ENCODE measurements at places on chromosomes 7 and 10.

- DNase-seq, result no peak
Measured at GRCh38 chr7:133919810-133920209, 207.3 kb upstream of the LRGUK start.

DNA sequence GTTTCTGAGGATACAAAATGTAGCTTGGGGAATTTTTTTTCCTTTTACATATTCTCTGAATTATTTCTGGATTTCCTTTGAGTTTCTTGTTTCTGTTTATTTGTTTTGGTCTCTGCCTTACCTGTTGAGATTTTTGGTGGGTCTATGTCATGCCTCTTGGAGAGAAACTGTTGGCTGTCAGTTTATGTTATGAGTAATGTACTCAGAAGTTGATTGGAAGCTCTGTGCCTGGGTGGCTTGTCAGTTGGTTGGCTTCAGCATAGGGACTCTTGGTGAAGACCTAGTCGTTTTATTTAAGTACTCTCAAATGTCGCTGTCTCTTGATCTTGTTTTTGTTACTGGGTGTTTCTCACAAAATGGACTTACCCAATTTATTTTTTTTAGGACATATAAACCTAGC is 132.4 kb downstream of the CDK14 start:
- no peak for DNase-seq

DNA sequence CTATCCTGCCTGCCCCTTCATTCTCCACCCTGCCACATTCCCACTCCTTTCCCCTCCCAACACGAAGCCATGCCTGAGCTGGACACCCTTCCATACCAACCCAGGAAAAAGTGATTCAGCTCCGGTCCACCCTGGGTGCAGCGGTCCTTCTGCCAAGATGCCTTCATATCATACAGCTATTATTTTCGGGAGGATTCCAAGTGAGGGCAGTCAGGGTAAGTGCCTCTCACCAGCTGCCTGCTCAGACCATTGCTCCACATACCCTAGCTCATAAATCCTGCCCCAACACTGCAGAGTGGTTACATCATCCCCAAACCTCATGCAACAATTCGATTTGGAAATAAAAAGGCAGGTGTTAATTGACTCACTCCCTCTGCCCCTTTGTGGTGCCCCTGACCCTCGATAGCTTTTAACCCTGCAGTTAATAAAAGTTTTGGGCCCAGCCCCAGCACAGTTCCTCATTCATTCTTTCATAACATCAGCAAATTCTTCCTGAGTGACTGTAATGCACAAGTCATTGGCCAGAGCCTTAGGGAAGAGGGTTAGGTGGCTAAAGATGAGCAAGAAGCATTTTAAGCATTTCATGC is 42.6 kb downstream of the ZNF503 start:
- no peak for DNase-seq

GRCh38 chr10:103535595-103535994 is 42.1 kb downstream of the NEURL1 start:
- DNase-seq, result no peak

- no peak for DNase-seq
Measured at GRCh38 chr10:44470784-44471183, 85.9 kb upstream of the CXCL12 start.

DNA sequence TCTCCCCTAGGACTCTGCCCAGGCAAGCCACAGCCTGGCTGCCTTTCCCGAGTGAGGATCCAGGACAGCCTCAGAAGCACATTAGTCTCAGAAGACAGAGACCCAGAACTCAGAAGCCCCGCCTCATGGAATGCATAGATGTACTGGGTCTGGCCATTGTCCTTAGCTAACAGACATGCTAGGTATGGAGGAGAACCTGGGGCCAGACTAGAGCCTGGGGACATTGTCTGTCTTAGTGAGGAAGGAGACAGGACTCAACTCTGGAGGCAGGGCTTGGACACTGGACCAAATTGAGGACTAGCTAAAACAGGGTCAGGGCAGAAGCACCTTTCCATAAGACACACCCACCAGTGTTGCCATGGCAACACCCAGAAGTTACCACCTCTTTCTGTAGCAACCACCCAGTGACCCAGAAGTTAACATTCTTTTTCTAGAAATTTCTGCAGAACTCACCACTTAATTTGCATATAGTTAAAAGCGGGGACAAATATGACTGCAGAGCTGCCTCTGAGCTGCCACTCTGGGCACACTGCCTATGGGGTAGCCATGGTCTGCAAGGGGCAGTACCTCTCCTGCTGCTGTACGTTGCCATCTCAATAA is 27.5 kb downstream of the TLX1 start:
- no peak for DNase-seq

All from stimulated activated CD4-positive, alpha-beta T cell treated with anti-CD3 and anti-CD28 coated beads, Interleukin-15, amount 100 ng/mL, for 1 hour (primary cell).